Stimulated activated CD4-positive, alpha-beta T cell treated with anti-CD3 and anti-CD28 coated beads, Interleukin-1b, Interleukin-23, amount 100 ng/mL, for 24 hours (primary cell): ENCODE measurements at places on chromosomes 16 and 17.

DNA sequence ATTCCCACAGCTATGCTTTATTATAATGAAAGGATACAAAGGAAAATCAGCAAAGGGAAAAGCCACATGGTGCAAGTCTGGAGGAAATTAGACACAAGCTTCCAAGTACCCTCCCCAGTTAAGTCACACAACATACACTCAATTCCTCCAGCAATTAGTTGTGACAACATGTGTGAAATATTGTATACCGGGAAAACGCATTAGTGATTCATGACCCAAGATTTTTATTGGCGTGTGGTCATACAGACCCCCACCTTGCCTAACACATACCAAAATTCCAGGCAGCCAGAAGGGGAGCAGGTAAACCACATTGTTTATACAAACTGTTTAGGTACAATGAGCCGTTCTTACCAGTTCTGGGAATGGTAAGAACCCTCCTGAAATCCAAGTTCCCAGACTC lies 160.6 kb downstream of the CYB561 start:
- no peak for DNase-seq

DNA sequence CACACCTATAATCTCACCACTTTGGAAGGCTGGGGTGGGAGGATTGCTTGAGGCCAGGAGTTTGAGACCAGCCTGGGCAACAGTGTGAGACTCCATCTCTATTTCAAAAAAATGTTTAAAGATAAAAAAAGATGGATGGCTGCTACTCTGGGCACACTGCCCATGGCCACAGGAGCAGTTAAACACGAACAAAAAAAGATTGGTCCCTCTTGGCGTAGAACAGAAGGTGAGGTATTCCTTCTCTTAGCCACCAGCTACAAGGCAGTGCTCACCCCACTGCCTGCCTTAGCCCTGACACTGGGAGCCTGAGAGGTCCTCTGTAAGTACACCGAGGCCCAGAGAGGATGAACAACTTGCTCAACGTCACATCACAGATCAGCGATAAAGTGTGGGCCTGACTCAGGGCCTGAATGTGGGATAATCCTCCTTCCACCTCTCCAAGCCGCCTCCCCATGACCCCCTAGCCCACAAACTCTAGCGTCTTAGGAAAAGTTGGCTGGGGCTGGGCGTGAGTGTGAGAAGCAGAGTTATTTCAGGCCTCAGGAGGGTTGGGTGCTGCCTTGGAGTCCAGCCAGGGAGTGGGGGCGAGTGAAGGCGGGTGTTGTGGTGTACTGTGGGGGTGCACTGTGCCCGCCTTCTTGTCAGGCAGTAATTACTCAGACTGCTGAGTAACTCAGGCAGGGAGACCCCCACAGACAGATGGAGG lies 2.3 kb upstream of the DPH1 start:
- no peak for DNase-seq

GRCh38 chr16:87366288-87366687 lies 17.3 kb downstream of the FBXO31 start:
- DNase-seq = no peak

DNA sequence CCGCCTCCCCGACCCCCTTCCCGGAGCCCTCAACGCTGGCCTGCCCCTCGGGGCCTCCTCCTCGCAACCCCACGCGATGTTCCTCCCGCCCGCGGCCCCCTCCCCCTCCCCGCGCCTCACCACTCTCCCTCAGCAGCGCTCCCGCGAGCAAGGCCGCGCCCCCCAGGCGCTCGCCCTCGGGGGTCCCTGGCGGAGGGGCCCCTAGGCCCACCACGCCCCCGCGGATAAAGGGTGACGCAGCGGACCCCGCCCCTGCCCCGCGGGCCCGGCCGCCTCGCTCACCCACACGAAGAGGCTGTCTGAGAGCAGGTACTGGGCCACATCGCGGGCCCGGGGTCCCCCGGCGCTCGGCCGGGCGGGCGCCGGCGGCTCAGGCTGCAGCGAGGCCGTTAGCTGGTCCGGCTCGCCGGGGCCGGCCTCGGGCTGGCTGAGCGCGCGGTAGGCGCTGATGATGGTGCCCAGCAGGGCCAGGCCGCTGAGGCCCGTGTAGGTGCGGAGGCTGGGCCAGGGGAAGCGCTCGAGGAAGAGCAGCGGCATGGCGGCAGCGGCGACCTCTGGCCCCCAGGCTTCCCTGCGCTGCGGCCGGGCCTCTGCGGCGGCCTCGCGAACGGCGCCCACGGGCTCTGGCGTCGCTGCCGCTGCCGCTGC lies 430 bp downstream of the AMFR start:
- DNase-seq = peak; percentile 8

DNA sequence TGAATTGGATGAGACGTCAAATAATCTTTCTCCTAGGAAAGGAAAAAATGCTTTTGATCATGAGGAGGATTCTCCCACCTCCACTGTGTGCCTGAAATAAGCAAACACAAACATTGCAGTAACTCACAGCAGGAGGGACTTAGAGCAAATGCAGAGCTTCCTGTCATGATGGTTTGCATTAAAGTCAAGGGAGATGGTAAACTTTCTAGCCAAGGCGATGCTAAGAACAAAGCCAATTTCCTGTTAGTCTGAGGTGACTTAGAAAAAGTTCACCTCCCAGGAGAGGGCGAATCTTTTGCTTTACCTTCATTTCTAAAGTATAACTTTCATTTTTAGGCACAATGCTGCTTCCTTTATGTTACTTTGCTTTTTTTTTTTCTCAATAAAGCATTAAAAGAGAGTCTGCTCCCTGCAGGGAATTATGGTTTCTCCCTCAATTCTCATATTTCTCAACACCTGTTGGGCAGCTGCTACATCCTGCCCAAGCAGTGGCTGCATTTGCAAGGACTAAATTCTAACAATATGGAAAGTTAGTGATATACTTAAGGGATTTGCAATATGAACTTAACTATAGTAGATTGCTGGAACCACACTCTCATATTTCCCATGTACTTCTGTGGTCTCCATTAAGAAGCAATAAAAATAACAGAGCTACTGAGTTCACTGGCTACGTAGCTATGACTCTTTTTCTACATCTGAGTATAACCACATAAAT lies 175.6 kb downstream of the PCTP start:
- no peak for DNase-seq

DNA sequence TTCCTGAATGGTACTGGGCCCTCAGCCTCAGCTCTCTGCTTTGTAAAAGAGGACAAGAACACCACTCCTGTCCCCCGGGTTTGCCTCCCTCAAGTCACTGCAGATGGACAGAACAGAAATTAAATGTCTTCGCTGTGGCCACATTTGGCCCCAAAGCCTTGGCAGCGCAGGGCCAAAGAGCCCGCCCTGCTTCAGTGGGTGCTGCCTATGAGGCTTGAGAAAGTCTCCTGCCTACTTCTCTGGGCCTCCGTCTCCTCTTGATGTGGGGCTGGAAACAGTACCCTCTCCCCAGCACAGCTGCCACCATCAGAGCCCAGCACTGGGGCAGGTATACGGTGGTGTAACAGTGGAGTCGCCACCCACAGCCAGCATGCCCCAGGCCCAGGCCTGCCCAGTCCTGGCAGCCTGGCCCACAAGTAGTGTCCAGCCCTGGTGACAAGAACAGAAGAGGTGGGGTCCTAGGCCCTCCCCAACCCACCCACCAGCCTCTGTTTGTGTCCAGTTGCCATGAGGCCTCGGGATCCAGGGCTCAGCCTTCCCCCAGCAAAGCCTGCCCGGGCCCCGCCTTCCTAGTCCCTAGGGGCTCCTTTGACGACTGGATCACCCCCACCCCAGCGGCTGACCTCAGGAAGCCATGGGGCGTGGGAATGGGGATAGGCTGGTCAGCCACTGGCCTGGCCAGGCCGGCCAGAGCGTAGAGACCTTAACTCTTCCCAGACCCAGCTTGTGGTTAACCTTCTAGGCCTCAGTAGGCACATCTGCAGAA lies 3.9 kb upstream of the TPPP3 start:
- no peak for DNase-seq

DNA sequence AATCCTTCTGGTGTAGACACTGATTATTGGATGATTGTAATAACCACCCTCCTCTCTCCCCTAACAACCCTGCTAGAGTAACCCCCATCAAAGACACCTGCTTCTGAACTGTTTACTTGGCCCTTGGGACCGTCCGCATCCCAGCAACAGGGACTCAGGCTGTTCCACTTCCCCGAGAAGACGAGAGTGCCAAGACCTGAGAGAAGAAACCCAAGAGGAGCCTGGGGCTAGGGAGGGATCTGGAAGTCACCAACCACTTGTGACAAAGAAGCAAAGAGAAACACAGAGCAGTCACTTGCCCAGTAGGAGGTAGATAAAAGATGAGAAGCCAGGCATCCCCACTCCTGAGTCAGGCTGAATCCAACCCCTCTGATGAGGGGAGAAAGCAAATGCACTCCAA lies 84.3 kb downstream of the CDH11 start:
- no peak for DNase-seq

- DNase-seq = no peak
Observed at GRCh38 chr17:61383689-61384201, 15.9 kb upstream of the TBX2 start.

DNA sequence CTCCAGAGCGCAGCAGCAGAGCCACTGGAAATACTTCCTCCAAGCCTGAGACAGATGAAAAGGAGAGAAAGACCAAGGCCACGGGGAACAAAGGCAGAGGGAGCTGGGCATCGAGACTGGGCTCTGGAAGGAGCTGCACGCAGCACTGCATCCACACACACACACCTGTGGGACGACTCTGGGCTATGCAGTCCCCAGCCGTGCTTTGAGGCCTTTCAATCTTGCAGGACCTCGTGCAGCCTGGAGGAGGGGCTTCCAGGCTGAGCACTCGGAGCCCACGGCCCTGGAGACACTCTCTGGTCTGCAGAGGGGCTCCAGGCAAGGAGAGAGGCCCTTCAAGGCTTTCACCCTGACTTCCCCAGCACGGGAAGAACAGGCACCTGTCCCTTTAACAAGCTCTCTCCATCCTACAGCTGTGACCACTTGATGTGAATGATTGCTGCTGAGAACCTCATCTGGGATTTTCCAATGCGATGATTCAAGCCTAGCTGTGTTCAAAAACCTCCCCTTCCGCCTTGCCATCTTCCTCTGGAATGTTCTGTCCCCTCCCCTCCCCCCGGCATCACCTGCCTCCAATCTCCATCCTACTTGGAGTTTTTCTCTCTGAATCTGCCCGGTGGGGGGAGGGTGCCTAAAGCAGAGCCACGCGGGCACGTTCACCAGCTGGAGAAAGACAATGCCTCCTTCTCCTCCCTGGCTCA lies 37.5 kb downstream of the RBFOX3 start:
- no peak for DNase-seq
